ENCODE measurements at places on chromosomes 7 and 10.

DNA sequence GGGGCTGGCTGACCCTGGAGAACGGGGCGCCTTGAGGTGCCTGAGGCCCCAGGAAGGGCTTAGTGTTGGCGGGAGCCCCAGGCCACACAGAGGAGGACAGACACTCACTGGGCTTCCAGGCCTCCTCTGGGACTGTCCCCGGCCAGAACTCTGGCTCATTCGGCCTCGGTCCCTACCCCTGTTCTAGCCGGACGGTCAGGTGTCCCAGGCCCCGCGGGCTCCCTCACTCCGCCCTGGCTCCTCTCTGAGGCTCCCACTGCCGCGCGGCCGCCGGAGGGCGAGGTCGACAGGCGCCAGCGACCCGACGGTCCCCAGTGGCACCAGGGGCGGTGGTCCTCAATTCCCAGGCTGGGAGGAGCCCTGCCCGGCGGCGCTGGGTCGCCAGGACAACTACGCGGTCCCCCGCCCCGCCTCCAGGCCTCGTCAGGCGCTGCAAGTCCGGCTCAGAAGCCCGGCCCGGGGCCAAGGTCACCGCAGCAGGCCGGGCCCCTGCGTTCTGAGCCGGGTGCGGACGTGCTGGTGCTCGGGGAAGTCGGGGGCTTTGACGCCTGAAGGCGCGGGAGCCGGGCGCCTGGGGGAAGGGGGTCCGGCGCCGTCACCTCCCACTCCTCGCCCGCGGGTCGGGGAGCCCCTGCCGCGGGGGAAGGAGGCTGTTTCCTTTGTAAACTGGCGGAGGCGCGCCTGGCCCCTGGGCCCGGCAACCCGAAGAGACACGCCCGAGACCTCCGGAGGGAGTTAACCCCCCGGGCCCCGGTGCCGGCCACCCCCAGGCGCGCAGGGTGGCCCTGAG, 1.1 kb upstream of the PWWP2B start:
- no peak for DNase-seq

DNA sequence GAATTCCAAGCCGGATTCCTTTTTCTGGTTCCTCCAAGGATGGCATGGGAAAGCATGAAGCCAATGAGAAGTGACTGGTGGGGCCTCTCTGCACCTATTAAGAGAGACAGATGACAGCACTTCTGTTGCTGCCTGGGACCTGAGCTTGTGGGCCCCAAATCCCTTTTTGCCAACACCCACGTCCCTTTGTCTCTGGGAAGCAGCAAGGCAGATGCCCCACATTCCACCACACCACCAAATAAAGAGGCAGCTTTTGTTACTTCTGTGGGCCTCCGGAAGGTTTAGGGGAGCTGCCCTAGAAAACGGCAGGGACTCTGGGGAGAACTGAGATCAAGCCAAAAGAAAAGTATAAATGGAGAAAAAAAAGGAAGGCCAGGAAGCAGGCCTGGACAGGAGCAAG, 3.4 kb downstream of the CCDC136 start:
- no peak for DNase-seq

GRCh38 chr10:102408728-102409603, 9.6 kb downstream of the PSD start:
- DNase-seq = peak; percentile 27

DNA sequence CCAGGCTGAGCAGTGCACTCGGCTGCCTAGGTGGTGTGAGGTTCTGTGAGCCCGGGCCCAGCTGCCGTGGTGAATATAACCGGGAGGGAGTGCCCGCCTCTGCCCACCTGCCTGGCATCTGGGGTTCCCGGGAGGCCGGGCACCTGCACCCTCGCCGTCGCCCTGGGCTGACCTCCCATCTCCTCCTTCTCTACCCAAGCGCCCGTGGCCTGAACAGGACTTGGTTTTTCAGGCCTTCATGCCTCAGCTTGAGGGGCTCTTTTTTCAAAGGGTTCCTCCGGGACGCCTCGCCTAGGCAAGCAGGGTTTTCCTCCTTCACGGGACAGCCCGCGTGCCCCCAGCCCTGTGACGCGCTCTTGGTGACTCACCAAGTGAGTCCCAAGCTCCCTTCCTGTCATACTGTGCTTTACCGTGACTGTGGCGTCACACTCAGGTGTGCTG, 9.9 kb downstream of the INPP5A start:
- no peak for DNase-seq

GRCh38 chr7:17774248-17774647, 166.0 kb downstream of the SNX13 start:
- no peak for DNase-seq

- DNase-seq = no peak
Measured at GRCh38 chr7:25752967-25753791, 398.8 kb upstream of the NFE2L3 start.

GRCh38 chr7:148670807-148671206, 27.9 kb upstream of the CUL1 start:
- no peak for DNase-seq

DNA sequence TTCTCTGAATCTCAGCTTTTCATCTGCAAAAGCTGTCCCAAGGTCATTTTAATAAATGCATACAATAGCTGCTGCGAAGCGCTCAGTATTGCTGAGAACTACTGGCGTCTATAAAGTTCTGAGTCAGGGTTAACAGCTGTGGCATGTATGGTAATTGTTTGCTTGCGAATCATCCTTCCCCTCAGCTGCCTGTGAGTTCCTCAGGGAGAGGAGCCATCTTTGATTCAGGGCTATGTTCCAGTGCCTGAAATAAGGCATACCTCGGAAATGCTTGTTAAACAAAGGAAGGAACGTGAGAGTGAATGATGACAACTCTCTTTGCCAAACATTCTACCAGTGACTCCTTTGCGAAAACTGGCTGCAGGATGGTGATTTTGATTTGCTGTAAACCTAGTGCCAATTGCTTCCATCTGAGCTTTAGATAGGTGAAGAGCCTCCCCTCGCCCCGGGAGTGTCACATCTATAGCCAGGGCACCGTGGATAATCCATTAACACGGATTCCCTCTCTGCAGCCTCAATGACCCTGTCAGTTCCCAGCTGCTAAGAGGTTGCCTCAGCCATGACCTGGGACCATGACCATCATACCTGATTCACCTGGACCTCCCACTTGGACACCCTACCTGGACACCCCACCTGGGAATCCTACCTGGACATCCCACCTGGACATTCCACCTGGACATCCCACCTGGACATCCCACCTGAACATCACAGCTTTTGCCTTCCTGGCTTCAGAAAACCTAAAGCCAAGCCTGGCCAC, 39.6 kb downstream of the GPRIN2 start:
- no peak for DNase-seq

- no peak for DNase-seq
Measured at GRCh38 chr10:498760-499435, 190.6 kb downstream of the DIP2C start.

- DNase-seq = no peak
Measured at GRCh38 chr10:71761105-71761511, 12.2 kb downstream of the VSIR start.

GRCh38 chr10:117736655-117737054, 194.1 kb downstream of the EMX2 start:
- no peak for DNase-seq

DNA sequence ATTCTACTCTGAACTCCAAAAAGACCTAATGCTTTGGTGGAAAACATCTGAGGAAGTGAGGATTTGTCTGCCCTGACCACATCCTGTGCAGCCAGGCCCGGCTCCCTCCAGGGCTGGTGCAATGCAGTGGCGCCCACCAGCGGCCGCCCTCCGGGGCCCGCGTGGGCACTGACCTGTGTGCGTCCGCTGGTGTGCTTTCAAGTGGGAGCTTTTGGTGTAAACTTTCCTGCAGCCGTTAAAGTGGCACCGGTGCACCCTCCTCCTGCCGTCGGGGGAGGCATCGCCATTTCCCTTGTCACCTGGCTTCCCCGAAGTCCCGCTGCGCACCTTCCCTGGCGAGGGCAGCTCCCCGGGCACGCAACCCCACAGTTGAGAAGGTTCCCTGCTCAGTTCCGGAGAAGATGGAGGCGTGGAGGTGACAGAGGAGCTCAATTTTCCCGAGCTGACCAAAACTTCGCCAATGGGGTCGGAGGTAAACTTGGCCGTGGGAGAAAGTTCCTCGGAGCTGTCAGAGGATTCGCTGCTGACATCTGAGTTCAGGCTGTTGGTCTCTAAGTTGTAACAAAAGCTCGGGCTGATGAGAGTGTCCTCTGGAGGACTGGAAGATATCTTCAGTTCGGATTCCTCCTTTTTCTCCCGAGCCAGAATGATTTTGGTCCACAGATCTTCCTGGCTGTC, 3.4 kb downstream of the KLF6 start:
- no peak for DNase-seq

DNA sequence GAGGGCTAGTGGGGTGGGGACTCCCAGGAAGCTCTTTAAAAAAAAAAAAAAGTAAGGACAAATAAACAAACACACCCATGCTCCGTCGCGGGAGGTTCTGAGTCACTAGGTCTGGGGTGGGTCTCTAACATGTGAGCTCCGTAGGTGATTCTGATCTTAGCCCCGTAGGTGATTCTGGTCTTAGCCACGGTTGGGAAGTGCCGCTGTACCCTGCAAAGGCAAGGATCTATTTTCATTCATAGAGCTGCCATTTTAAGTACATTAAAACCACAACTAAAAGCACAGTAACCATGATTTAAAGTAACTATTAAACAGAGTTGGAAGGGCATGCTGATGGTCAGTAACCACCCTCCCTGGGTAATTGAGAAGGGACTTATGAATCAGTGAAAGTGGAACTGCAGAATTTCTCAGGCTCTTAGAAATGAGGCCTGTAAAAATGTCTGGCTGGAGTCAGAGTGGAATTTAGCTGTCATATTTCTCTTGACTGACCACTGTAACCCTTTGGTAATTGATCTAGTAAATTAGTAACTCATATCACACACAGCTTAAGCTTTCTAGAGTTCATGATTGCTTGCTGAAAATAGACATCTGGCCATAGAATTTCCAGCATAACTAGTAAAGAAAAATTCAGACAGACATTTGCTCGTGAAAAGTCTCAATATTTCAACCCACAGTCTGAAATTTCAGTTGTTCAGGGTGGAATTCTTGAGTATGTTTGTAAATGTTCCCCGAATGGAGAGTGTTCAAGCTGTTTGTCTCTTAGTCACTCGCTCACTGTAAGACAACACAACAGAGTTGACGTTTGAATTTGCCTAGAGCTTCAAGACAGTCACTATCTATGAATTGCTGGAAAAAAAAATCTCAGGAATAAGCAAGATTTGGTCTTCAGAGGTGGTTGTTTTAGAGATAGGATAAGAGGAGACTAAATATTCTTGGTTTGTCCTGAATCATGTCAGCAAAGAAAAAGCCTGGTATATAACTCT, 34.2 kb upstream of the TCF7L2 start:
- no peak for DNase-seq

DNA sequence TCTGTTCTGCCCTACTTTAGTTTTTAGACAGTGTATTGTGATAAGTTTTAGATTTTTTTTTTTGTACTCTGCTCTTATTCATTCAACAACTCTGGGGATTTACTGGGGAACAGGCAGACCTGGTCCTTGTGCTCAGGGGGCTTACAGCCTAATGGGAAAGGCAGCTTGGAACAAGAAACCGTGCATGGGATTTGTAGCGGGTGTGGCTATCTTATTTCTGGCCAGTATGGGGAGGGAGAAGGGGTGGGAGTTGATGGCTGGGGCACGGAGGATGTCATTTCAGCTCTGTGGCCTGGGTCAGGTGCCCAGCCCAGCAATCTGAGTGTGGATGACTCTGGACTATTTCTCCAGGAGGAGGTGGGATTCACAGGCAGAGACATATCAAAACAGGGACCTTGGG, 47.0 kb downstream of the GRK5 start:
- no peak for DNase-seq

- DNase-seq = no peak
Measured at GRCh38 chr7:16677978-16678494, 32.1 kb downstream of the BZW2 start.

DNA sequence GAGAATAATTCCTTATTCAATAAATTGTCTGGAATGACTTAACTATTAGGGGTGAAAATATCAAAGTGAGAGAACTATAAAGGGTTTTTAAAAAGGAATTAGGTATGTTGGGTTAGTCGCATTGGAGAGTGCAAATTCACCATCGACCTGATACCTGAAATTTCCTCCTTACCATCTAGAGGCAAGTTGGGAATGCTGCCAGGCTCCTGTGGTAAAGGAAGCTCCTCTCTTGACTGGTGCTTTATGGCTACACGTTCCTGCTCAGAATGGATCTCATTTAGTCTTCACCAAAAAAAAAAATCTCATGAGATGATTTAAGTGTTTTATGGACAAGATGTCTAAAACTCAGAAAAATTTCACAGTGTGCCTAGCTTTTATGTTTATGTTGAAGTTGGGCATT, 129.8 kb downstream of the EGFR start:
- no peak for DNase-seq

DNA sequence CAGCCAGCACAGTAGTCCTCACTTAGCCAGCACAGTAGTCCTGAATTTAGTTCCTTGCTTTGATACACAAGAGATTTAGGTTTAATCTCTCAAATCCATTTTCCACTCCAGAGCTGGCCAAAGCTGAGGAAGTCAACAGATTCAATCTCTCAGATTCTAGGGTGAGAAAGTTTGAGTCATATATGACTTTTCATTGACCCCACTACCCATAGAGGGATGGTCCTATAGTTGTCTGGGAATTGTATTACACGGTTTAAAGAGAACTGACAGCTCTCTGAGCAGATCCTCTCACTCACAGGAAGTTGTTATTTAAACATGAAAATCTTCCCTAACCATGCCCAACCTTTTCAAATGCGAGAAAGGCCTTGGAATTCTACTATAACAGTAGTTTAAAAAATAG, 641.8 kb upstream of the SEMA3D start:
- DNase-seq = no peak

DNA sequence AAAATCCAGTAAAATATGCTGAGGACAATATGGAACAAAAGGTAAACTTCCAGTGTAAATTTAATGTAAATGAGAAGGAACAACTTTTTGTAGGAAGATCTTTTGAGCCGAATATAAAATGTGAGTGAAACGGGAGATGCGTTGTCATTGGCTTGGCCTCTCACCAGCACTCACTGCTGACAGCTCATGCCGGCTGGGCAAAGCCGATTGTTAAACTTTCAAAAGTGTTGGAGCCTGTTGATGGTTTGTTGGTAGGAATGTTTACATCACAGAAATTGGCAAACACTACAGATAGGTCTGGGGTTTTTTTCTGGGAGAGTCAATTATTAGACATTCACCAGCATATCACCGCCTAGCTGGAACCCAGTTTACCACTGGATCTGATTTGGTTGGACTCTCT, 6.1 kb downstream of the PSTK start:
- no peak for DNase-seq

- DNase-seq = no peak
Measured at GRCh38 chr10:92544296-92544695, 29.6 kb downstream of the IDE start.

DNA sequence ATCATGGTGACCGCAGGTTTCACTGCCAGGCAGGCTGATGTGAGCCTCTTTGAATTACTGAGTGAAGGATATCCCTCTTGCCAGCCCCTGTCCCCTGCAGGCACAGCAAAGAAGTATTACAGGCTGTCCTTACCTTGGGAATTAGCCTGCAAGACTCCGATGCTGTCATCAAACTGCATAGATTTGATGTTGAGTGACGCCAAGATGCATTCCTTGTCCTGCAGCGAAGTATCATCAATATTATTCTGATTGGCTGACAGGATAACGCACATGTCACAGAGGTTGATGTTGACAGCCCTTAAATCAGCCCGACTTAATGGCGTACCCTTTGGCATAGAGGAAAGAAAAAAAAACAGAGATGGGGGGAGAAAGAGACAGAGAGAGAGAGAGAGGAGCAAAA, 693.0 kb downstream of the KCNMA1 start:
- DNase-seq = no peak

Measured in NCI-H1930 (cell line).